ENCODE measurements at places on chromosomes 6 and 20.

- no peak for DNase-seq
These were observed 12.9 kb upstream of the NT5E start for GRCh38 chr6:85436939-85437495.

GRCh38 chr20:56953048-56953586 lies 313.3 kb downstream of the BMP7 start:
- DNase-seq: no peak

DNA sequence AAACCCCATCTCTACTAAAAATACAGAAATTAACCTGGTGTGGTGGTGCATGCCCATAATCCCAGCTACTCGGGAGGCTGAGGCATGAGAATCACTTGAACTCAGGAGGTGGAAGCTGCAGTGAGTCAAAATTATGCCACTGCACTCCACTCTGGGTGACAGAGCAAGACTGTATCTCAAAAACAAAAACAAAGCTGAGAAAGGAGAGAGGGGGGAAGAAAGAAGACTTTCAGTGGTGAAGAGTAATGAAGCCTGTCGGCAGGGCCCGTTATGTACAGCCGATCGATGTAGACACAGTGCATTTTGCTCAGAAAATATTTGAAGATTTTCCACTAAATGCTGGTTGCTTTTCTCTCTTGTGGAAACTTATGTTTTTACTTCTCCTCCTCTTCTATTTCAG lies 13.8 kb downstream of the VAPB start:
- no peak for DNase-seq

DNA sequence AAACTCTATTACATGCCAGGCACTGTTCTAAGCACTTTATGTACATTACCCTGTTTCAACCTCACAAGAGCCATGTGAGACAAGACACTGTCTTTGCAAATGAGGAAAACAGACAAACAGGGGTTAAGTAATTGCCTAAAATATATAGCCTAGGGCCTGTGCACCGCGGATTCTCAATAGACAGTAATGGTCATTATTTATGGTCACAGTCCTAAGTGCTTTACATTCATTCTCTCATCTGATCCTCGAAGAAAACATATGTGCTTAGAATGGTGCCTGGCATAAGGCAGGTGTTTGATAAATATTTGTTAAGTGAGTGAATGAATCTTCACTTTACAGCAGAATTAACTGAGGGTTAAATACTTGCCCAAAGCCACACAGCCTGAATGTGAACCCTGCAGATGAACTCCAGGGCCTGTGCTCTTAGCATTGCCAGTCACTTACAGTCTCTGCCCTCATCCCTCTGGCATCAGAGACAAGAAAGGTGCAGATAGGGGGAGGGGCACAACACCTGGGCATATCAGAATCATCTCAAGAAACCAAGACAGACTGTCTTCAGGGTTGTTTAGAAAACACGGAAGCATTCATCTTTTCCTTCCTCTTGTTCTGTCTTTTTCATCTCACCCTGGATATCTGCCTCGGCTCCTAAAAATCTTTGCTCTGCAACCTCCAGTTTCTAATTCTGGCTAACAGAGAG lies 92.8 kb upstream of the SASH1 start:
- DNase-seq: no peak

GRCh38 chr6:165685302-165685701 lies 22.3 kb upstream of the PDE10A start:
- no peak for DNase-seq

DNA sequence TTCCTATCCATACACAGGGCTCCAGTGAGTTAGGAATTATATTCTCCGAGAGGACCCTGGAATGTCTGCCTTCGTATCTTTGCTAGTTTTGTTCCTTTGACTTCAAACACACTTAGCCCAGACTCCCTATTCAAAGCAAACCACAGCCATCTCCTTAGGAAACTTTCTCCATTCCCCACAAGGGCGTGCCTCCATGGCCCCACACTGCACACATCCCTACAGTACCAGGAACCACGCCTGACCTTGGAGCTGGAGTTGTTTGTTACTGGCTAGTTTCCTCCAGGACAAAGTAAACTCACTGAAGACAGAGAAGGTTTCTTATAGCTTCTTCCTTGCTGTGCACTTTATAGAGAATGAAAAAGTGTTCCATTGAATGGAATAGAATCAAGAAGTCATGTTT lies 412.8 kb upstream of the AGPAT4 start:
- no peak for DNase-seq

- DNase-seq: no peak
These were observed 1.6 kb downstream of the TMEM74B start for GRCh38 chr20:1183153-1183552.

- no peak for DNase-seq
These were observed 1.1 kb downstream of the HSF2 start for GRCh38 chr6:122400462-122401089.

DNA sequence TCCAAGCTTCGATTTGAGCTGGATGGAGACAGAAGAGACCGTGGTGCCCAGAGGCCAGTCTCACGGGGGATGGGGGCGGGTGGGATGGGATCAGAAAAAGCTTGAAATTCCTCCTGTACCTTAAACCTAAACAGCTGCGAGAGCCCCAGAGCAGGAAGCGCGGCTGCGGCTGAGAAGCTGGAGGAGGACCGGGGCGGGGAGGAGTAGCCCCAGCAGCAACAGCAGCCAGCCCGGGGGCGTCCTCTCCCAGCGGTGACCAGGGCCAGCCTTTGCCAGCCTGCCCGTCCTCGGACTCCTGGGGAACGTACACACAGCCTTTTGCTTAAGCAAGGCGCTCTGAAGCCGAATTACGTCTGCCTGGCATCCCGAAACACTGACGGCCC lies 17.4 kb upstream of the PRDM13 start:
- DNase-seq: no peak

GRCh38 chr20:19940988-19941460 lies 76.1 kb upstream of the NAA20 start:
- no peak for DNase-seq

DNA sequence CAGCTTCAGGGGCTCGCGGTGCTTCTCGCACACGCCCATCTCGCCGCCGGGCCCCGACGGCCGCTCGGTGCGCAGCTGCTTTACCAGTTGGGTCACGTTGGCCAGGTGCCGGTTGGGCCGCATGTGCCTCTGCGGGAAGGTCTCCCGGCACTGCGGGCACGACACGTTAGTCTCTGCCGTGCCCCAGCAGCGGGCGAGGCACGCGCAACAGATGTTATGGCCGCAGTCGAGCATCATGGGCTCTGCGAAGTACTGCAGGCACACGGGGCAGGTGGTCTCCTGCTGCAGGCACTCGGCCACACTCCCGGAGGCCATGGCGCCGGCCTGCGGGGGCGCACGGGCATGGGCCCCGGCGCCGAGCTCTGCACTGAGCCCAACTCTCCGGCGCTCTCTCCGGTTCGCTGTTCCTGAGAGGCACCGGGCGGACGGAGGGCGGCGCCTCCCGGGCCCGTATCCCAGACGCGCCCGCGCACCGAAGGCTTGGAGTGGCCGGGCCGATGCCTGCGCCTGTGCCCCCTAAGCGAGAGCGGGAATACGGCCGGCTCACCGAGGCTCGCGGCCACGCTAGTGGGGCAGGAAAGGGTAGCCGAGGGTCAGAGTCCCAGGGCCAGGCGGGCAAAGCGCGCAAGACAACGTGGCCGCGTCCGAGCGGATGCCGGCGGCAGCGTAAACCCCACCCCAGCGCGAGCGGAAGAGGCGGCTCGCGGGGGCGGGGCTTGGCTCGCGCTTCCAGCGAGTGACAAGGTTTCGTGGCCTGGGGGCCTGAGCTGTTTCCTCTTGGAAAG lies at the start of gene TRIM27:
Gene TRIM27, minus strand, starts transcription at position 668 of the 785 bp plus-strand sequence. Its CDS starts 353 bp downstream, at position 315.
- DNase-seq: peak; percentile 92

- no peak for DNase-seq
These were observed 793.4 kb downstream of the TENT5A start for GRCh38 chr6:80959034-80959433.

DNA sequence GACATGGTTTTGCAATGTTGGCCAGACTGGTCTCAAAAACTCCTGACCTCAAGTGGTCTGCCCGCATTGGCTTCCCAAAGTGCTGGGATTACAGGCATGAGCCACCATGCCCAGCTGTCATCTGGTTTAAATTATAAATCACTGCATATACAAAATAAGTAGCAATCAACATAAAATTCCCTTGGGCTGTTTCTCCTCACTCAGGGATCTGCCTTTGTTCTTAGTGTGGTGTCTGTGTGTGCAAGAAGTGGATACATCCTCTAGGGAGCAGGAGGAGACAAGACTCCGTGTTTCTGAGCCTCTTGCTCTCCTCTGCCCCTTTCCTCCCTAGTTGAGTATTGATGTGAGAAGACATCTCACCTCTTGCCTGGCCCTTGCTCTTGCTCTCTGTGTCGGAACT lies 65.2 kb upstream of the ADGRF4 start:
- DNase-seq: no peak

All from heart right ventricle (tissue), 16 donors.